Activated naive CD4-positive, alpha-beta T cell treated with anti-CD3 and anti-CD28 coated beads for 36 hours (primary cell): ENCODE measurements at places on chromosomes 6 and 20. TPM values are rescaled to one million over a fixed set of nuclear protein-coding genes. Genes with fewer than 3 reads are reported as not detected.

The PSORS1C2 gene
- not detected for total RNA-seq

The ATP6V1G2 gene
- total RNA-seq = 1.2 TPM

The NPEPL1 gene
- total RNA-seq = 14.3 TPM

The OR12D3 gene
- total RNA-seq = not detected

The GPSM3 gene
- total RNA-seq = 72.1 TPM

The NHSL1 gene
- 0.64 TPM for total RNA-seq

The HLA-DQA2 gene
- not detected for total RNA-seq

The DLGAP4 gene
- 13.7 TPM for total RNA-seq

The MARCKS gene
- total RNA-seq = 0.14 TPM

The GCLC gene
- 18.1 TPM for total RNA-seq

The SLC17A1 gene
- not detected for total RNA-seq

The CFAP61 gene
- total RNA-seq = not detected

DNA sequence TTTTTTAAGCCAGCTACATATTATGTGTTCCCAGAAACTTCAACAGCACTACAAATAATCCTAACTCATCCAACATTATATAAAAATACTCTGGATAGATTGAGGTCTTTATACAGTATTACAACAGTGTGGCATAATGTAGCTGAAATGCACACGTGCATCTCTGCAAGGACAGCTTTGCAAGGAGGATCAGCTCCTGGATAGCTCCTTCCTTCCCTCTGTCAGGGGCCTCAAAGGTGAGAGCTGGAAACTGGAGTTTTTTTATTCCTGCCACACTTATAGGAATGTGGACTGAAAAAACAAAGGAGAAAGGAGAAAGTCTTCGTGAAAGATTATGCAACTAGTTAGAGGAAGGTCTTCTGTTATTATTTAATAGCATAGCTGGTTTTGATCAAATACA lies 53.1 kb downstream of the PLG start:
- no peak overlapping the region for H3K27ac ChIP-seq
- H3K4me1 ChIP-seq = no peaks in the 10 kb centered on the region
- H3K36me3 ChIP-seq = no peaks in the 10 kb centered on the region
- no peak for DNase-seq
- no peak overlapping the region for H3K4me3 ChIP-seq

DNA sequence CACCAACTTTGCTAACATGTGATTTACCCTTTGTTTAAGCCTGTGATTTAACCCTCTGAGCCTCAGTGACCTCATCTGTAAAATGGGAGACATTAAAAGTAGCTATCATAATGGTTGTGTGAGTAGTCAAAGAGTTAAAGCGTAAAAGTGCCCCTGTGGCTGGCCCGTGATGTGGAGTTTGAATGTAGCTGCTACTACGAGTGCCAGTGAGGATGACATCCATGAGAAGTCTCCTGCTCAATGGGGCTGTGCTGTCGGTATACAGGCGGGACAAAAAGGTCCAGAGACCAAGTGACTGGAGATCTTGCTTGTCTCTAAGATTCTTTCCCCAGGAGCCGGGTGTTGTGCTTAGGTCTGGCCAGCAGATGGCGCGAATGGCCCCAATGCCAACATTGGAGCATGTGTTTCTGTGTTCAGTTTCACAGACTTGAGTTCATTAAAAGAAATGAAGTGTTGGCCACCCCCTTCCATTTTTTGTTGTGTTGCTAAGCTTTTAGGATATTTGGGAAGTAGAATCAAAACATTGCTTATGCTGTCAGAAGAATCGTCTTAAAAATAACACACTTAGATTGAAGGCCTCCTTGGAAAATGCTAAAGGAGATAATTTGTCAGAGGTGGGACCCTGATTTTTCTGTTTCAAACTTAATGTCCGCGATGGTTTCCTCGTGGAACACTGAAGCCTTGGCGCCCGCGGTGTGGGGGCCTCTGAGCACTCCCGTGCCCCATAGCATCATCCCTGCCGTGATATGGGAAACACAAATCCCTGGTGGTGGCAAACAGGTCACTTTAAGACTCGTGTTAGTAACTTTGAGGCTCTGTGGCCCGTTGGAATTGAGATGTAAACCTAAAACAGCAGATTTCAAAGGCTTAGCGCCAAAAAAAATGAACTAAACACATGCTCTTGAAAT lies 9.3 kb upstream of the RBM38 start:
- no peaks in the 10 kb centered on the region for H3K27me3 ChIP-seq
- peak; percentile 94 for DNase-seq
- no peak overlapping the region for H3K4me3 ChIP-seq
- peaks cover 17% of the 10 kb centered on the region for H3K4me1 ChIP-seq
- peaks cover 8% of the 10 kb centered on the region for H3K36me3 ChIP-seq

GRCh38 chr6:24854077-24854666 lies 55.5 kb upstream of the ARMH2 start:
- no peak for DNase-seq
- peak overlapping the region; percentile 53 for H3K27ac ChIP-seq
- H3K27me3 ChIP-seq = no peaks in the 10 kb centered on the region
- no peak overlapping the region for H3K4me3 ChIP-seq
- H3K36me3 ChIP-seq = peaks cover 61% of the 10 kb centered on the region

- no peak for DNase-seq
- no peak overlapping the region for H3K27ac ChIP-seq
- H3K4me3 ChIP-seq = no peak overlapping the region
- H3K36me3 ChIP-seq = no peaks in the 10 kb centered on the region
Measured at GRCh38 chr6:130426066-130426721, 60.4 kb downstream of the TMEM200A start.

DNA sequence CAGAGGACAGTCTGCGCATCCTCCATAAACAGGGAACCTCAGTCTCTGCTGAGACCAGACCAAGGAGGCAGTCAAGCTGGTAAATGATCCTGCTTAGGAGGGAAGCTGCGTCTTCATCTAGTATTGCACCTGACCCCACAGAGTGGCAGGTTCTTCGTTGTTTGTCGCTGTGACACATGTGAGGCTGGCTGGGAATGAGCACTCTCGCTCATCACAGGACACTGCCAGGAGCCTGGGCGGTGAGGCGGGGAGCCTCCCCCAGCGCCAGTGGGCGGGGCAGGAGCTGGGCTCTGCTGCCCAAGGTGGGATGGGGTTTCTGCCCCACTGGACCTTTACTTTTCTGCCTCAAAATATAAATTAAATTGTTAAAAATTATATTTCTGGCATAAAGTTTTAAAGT lies 48.4 kb upstream of the SYNDIG1 start:
- DNase-seq = no peak
- no peak overlapping the region for H3K4me3 ChIP-seq
- no peak overlapping the region for H3K27ac ChIP-seq
- no peaks in the 10 kb centered on the region for H3K27me3 ChIP-seq

GRCh38 chr6:96913621-96914020 lies 10.9 kb upstream of the KLHL32 start:
- H3K4me1 ChIP-seq = peaks cover under 1% of the 10 kb centered on the region
- H3K27me3 ChIP-seq = peaks cover 18% of the 10 kb centered on the region
- H3K4me3 ChIP-seq = no peak overlapping the region
- no peak for DNase-seq
- no peaks in the 10 kb centered on the region for H3K36me3 ChIP-seq

- no peaks in the 10 kb centered on the region for H3K4me1 ChIP-seq
- peaks cover 2% of the 10 kb centered on the region for H3K27me3 ChIP-seq
- H3K27ac ChIP-seq = no peak overlapping the region
- no peaks in the 10 kb centered on the region for H3K36me3 ChIP-seq
- H3K4me3 ChIP-seq = no peak overlapping the region
Measured at GRCh38 chr6:56683882-56684281, 41.2 kb upstream of the DST start.

DNA sequence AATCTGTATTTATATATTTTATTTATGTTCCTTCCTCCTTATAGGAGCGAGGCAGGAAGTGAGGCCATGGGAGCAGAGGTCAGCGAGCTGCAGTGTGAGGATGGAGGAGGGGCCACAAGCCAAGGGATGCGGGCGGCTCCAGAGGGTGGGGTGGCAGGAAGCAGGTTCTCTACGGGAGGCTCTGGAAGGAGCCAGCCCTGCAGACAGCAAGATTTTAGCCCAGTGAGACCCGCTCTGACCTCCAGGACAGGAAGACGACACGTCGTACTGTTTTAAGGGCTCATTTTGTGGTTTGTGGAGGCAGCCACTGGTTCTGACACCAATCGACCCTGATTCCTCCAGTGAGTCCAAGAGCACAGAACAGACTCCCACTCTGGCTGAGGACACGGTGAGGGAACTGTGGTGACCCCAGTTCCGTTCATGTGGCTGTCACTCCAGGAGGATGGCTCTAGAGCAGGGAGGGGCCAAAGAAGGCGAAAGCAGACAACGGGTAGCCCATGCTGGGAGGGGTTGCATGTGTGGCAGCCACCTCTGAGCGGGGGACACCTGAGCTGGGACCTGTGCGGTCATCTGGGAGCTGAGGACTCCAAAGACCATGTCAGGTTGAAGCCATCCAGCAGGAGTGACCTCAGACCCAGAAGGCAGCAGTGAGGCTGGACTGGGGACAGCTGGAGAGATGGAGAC lies 100.1 kb upstream of the BHLHE23 start:
- no peak overlapping the region for H3K4me3 ChIP-seq
- H3K27ac ChIP-seq = no peak overlapping the region
- no peaks in the 10 kb centered on the region for H3K36me3 ChIP-seq
- H3K4me1 ChIP-seq = peaks cover 2% of the 10 kb centered on the region
- no peaks in the 10 kb centered on the region for H3K27me3 ChIP-seq

- H3K27ac ChIP-seq = no peak overlapping the region
- no peak for DNase-seq
- no peaks in the 10 kb centered on the region for H3K27me3 ChIP-seq
- H3K4me1 ChIP-seq = no peaks in the 10 kb centered on the region
- no peak overlapping the region for H3K4me3 ChIP-seq
Measured at GRCh38 chr6:38305995-38306681, 333.6 kb downstream of the BTBD9 start.

GRCh38 chr6:3406891-3407809 lies 49.7 kb downstream of the SLC22A23 start:
- H3K27ac ChIP-seq = no peak overlapping the region
- no peaks in the 10 kb centered on the region for H3K27me3 ChIP-seq
- H3K36me3 ChIP-seq = peaks cover 3% of the 10 kb centered on the region
- H3K4me3 ChIP-seq = no peak overlapping the region
- DNase-seq = no peak

DNA sequence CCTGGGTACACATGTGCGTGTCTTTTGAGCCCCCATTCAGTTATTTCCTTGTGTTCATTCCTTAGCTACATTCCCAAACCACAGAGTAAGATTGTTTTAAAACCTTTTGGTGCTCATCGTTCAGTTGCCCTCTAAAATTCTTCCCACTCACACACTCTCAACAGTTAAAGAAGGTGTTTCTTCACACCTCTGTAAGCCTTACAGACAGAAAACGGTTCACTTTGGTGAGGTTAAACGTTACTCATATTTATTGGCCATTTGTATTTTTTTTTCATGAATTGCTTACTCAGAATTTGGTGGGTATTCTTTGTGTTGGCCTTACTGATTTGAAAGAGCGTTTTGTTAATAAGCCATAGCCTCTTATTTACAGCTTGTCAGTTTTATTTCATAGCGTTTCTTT lies 97.7 kb downstream of the CDYL start:
- H3K27ac ChIP-seq = no peak overlapping the region
- DNase-seq = no peak
- peaks cover 36% of the 10 kb centered on the region for H3K4me1 ChIP-seq
- H3K4me3 ChIP-seq = no peak overlapping the region

- H3K36me3 ChIP-seq = peaks cover 9% of the 10 kb centered on the region
- H3K4me3 ChIP-seq = no peak overlapping the region
- DNase-seq = peak; percentile 72
Measured at GRCh38 chr6:46090115-46091079, 39.4 kb upstream of the ENPP4 start.

DNA sequence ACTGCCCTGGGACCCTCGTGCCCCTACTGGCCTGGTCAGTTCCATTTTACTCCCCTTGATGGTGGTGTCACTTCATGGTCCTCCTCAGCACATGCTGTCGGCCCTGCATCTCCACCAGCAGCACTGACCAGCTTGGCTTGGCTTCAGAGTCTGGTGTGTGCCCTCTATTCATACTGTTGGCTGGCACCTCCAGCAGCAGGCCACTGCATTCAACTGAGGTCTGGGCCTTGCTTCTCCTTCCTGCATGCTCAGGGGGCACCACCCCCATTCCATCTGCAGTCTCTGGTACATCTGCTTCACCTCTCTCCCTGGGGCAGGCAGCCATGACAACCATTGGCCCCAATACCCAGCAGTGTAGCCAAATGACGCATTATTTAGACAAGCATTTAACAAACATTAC lies 155.9 kb downstream of the SLC24A3 start:
- no peak for DNase-seq
- no peak overlapping the region for H3K27ac ChIP-seq
- no peak overlapping the region for H3K4me3 ChIP-seq
- H3K4me1 ChIP-seq = no peaks in the 10 kb centered on the region

DNA sequence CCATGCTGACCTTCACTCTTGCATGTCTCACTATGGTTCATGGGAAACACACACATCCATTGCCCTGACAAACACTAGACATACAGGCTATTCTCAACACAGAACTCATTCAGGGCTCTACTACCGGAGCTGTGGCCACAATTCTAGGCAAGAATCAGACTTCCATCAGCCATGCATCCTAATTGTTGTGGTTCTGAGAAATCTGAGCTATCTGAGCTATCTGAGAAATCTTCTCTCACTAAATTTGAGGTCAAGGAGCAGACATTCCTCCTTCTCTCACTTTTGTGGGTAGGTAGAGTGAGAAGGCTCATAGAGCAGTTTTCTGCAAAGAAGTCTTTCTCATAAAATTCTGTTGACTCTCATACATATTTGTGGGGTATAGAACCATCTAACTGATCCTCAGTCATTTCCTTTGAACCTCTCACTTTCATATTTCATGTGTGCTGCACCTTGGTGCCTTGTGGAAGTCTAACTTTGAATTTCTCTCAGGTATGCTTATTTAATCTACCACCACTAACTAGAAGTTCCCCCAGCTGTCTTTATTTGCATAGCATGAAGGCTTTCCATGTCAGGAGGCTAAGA lies 43.6 kb downstream of the ADGRF1 start:
- H3K27ac ChIP-seq = no peak overlapping the region
- H3K36me3 ChIP-seq = no peaks in the 10 kb centered on the region
- H3K27me3 ChIP-seq = peaks cover 26% of the 10 kb centered on the region
- DNase-seq = no peak
- H3K4me1 ChIP-seq = no peaks in the 10 kb centered on the region

DNA sequence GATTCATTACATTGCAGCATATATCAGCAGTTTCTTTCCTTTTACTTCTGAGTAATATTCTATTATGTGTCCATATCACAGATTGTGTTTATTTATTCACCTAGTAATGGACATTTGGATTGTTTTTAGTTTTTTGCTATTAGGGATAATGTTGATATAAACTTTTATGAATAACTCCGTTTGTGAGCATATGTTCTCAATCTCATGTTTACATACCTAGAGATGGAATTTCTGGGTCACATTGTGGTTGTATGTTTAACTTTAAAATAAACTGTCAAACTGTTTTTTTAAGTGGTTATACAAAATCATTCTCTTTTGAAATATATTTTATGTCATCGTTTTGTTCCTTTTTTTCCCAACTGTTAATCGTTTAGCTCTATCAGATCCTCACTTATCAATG lies 311.6 kb downstream of the MMUT start:
- no peak overlapping the region for H3K4me3 ChIP-seq
- no peak for DNase-seq
- H3K27me3 ChIP-seq = no peaks in the 10 kb centered on the region
- H3K4me1 ChIP-seq = no peaks in the 10 kb centered on the region
- no peaks in the 10 kb centered on the region for H3K36me3 ChIP-seq
- H3K27ac ChIP-seq = no peak overlapping the region
